ENCODE measurements at places on chromosomes 1 and 21. TPM values are rescaled to one million over a fixed set of nuclear protein-coding genes. Genes with fewer than 3 reads are reported as not detected.
A peak's percentile ranks its signal among the peaks of the same experiment; 100 is the strongest.

- no peaks in the 10 kb centered on the region for H3K27me3 ChIP-seq
- H3K4me1 ChIP-seq, result peaks cover 43% of the 10 kb centered on the region
- no peaks in the 10 kb centered on the region for H3K36me3 ChIP-seq
- H3K4me3 ChIP-seq, result peak overlapping the region; percentile 5
- peak overlapping the region; percentile 100 for H3K27ac ChIP-seq
- peak; percentile 99 for DNase-seq
Measured at GRCh38 chr1:226784081-226785049, 45.3 kb upstream of the ITPKB start.

DNA sequence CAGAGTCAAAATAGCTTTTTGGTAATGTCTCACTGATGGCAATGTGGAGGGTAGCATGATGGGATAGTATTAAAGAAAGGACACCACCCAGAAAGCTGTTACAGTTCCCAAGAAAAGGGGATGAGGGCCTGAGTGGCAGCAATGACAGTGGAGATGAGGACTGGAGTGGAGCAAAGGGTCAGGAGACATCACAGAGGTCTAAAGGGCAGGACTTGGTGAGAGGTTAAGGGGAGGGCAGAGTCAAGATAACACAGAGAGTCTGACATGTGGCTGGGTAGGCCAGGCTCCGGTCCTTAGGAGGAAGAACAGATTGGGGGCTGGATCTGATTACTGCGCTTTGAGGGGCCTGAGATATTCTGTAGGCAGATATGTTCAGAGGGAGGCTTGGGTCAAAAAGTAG, 19.3 kb downstream of the ELF3 start:
- peaks cover 7% of the 10 kb centered on the region for H3K4me1 ChIP-seq
- DNase-seq, result no peak
- H3K4me3 ChIP-seq, result no peak overlapping the region
- no peaks in the 10 kb centered on the region for H3K27me3 ChIP-seq

GRCh38 chr21:38289705-38290485, 33.1 kb downstream of the KCNJ15 start:
- no peaks in the 10 kb centered on the region for H3K36me3 ChIP-seq
- H3K27me3 ChIP-seq, result no peaks in the 10 kb centered on the region
- DNase-seq, result no peak
- H3K27ac ChIP-seq, result no peak overlapping the region
- H3K4me1 ChIP-seq, result no peaks in the 10 kb centered on the region
- H3K4me3 ChIP-seq, result no peak overlapping the region

DNA sequence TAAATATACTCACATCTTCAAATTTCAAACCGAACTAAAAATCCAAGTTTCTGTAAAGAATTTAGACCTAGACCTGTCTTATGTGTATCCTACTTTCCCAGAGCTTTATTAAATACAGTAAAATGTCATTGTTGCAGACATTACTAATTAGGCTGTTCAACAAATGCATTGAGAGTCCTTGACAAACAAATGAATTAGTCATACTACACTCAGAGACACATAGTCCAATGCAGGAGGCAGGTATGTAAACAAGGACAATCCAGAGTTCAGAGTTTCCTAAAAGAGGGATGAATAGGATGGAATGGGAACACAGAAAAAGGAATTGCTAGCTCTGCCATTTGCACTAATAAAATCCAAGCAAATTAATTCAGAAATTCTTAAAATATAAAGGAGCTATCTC, 1.6 kb upstream of the EGLN1 start:
- H3K4me3 ChIP-seq, result no peak overlapping the region
- H3K36me3 ChIP-seq, result no peaks in the 10 kb centered on the region
- DNase-seq, result no peak
- 0 out of 2 replicates have a peak, but pooled peaks cover 5% of the 10 kb centered on the region for H3K4me1 ChIP-seq
- no peak overlapping the region for H3K27ac ChIP-seq
- H3K27me3 ChIP-seq, result no peaks in the 10 kb centered on the region

- DNase-seq, result no peak
- H3K4me3 ChIP-seq, result no peak overlapping the region
- peaks cover 22% of the 10 kb centered on the region for H3K36me3 ChIP-seq
- no peaks in the 10 kb centered on the region for H3K27me3 ChIP-seq
Measured at GRCh38 chr1:94888201-94888600, 38.7 kb downstream of the CNN3 start.

Gene RBP7
- total RNA-seq, result not detected

Measured in SJCRH30 (cell line).